Panc1 (cell line): ENCODE measurements at places on chromosomes 5 and 9. TPM values are rescaled to one million over a fixed set of nuclear protein-coding genes. Genes with fewer than 3 reads are reported as not detected.

DNA sequence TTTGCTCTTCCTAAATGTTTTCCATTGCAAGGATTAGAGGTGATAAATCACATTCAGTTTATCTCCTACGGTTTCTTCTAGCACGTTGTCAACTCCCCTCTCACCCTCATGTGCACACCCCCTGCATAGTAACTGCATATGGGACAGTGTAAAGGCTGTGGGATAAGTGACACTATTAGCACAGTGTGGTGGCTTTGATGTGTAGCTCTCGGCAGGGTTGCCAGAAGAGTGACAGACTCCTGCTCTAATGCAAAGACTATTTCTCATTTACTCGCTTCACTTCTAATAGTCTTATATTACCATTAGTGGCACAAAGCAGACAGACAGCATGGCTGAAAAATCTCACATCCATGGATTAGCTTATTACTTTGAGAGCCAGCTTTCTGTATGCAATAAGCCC, 454.6 kb downstream of the CETN3 start:
- no peaks in the 10 kb centered on the region for H3K36me3 ChIP-seq
- no peak overlapping the region for H3K27ac ChIP-seq
- H3K27me3 ChIP-seq: no peaks in the 10 kb centered on the region
- no peak overlapping the region for H3K4me3 ChIP-seq
- no peak for DNase-seq

- DNase-seq: no peak
- no peak overlapping the region for H3K27ac ChIP-seq
- H3K4me3 ChIP-seq: no peak overlapping the region
- H3K36me3 ChIP-seq: peaks cover 6% of the 10 kb centered on the region; the same call in 1 of the 2 replicates
- no peaks in the 10 kb centered on the region for H3K27me3 ChIP-seq
These were observed 1.7 kb upstream of the CMYA5 start for GRCh38 chr5:79687889-79688288.

DNA sequence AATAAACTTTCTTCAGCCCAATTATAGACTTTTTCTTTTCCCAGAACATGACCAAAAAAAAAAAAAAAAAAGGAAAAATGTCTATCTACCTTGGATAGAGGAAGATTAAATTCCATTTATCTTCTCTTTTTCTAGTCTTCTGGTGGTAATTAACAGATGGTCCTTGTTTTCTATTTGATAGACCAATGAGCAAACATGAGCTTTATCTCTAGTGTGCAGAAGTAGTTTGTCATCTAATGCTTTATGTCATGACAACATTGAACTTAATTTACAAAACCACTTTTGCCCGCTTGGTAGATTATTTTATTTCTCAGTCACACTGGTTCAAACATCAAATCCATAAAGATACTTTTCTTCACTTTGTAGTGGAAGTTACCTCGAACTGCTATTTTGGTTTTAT, 69.5 kb upstream of the ELL2 start:
- DNase-seq: no peak
- H3K4me3 ChIP-seq: no peak overlapping the region
- no peaks in the 10 kb centered on the region for H3K27me3 ChIP-seq
- no peaks in the 10 kb centered on the region for H3K36me3 ChIP-seq
- no peaks in the 10 kb centered on the region for H3K4me1 ChIP-seq
- no peak overlapping the region for H3K27ac ChIP-seq

DNA sequence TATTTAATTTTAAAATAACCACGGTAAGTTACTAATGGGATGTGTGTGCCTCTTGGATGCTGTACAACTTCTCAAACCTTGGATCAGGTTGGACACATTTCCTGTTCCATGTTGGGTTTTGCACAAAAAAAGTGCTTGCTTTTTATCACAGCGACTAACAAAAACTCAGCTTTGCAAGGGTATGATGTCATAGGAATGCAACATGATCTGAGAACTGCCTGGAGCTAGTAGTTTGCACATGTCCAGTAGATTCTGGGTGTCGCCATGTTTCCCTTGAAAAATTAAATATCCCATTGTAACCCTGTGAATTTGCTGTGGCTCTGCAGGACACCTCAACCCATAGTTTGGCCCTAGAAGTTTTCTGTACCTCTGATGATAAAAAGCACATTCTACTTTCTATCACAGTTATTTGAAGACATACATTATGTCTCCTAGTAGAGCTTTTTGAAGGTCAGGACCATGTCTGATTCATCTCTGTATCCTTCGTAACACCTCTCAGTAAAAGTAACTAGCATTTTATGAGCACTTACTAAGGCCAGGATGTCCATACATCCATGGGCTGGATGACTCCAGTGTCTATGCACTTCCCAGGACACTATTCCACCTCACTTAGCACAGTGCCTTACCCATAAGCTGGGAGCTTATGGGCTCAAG, 11.5 kb upstream of the FRMPD1 start:
- no peak overlapping the region for H3K27ac ChIP-seq
- no peak for DNase-seq
- peaks cover 41% of the 10 kb centered on the region for H3K27me3 ChIP-seq
- no peaks in the 10 kb centered on the region for H3K36me3 ChIP-seq
- no peaks in the 10 kb centered on the region for H3K4me1 ChIP-seq
- no peak overlapping the region for H3K4me3 ChIP-seq

DNA sequence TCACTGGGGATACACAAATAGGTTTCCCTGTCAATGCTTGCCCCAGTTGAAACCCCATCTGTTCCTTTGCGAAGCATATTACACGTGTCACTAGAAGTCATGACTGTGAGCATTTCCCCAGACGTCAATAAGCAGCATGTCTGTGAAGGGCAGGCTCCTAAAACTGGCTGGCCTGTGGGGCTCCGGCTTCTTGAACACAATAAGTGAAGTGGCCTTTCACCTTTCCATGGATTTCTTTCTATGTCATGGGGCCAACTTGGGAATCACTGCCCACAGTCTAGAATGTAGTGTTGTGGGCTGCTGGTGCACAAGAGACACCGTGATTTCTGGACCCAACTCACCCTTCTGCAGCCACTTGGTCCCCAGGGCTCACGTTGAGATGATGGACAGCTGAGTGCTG, 60.4 kb upstream of the CTSL start:
- H3K4me3 ChIP-seq: no peak overlapping the region
- H3K27me3 ChIP-seq: no peaks in the 10 kb centered on the region
- no peak overlapping the region for H3K27ac ChIP-seq
- DNase-seq: no peak

GRCh38 chr5:127898551-127899213, 184.9 kb upstream of the SLC12A2 start:
- H3K36me3 ChIP-seq: no peaks in the 10 kb centered on the region
- H3K4me3 ChIP-seq: no peak overlapping the region
- no peak for DNase-seq
- no peaks in the 10 kb centered on the region for H3K27me3 ChIP-seq
- no peak overlapping the region for H3K27ac ChIP-seq
- no peaks in the 10 kb centered on the region for H3K4me1 ChIP-seq

HAVCR2 gene
- total RNA-seq: not detected

TAF1L gene
- total RNA-seq: not detected

ETF1 gene
- total RNA-seq: 168 TPM
